ENCODE measurements at places on chromosomes 12 and 14. TPM values are rescaled to one million over a fixed set of nuclear protein-coding genes. Genes with fewer than 3 reads are reported as not detected.

PLXNC1 gene
- total RNA-seq = 17.3 TPM

DNA sequence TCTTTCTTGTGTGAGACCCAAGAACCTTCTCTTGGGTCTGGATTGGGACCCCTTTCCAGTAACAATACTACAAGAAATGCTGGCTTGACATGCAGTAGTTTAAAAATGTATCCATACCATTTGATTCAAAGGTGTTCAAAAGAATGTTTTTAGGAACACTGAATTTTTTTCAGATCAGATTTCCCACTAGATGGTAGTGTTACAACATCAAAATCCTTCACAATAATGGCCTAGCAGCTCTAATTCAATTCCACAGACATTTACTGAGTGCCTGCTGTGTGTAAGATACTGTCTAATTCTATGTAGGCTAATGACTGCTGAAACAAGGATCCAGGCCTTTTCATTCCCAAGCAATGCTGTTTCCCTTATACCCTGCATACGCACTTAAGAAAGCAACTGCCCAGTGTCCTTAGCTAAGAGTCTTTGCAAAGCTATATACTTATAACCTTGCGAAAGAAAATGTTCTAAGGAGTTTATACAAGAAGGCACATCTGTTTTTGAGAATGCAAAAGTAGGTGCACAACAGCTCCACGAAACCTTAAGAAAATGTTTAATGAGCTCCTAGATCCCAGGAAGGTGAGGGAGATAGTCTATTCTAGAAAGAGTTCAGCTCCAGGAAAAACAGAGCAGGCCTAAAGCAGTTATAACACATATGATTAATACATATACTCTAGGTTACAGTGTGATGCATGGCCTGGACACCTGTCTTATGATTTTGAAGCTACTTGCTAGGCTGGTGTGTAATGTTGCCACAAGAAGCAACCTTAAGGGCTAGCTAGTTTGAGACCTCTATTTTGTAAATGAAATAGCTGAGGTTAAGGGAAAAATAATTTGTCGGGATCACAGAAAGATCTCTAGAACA lies 50.9 kb upstream of the PKP2 start:
- peak; percentile 97 for ATAC-seq

GRCh38 chr12:2395354-2395977 lies 342.7 kb downstream of the CACNA1C start:
- ATAC-seq = peak; percentile 36

DNA sequence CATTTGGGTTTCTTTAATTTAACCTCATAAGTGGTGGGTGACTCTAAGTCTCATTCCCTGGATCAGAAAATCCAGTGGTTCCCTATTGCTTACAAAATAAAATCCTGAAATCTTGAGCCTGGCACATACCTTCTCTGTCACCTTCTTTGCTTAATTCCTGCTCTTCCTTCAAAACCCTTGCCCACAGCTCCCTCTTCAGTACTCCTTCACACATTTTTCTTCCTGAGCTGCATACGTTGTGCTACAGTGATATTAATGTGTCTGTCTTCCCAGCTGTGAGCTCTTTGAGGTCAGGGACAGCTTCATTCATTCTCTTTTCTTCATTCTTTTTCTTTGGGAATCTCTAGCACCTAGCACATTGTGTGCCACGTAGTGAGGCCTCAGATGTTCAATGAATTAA lies 9.5 kb downstream of the TSPAN11 start:
- no peak for ATAC-seq

- ATAC-seq = no peak
These were observed 218.5 kb downstream of the NUAK1 start for GRCh38 chr12:105920161-105920684.

DNA sequence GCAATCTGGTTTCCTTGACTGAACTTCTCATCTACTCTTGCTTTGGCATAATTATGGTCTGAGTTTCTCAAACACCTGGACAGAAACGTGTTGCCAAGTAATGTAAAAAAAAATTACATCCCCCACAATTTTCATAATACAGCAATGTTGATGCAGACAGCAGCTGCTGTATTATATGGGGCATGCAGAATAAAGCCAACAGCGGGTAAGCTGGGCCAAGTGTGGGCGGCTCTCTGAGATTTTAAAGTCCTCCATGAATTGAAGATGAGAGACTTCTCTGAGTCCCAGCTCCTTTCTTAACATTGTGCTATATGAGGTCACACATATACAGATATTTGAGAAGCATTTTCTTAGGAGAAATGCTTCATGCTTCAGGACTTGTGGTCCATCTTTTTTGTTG lies 881.2 kb downstream of the GALC start:
- ATAC-seq = no peak

- ATAC-seq = no peak
These were observed 397.5 kb upstream of the GARIN6 start for GRCh38 chr12:99250091-99250490.

GRCh38 chr12:5017638-5018348 lies 25.9 kb upstream of the KCNA5 start:
- peak; percentile 37 for ATAC-seq

DNA sequence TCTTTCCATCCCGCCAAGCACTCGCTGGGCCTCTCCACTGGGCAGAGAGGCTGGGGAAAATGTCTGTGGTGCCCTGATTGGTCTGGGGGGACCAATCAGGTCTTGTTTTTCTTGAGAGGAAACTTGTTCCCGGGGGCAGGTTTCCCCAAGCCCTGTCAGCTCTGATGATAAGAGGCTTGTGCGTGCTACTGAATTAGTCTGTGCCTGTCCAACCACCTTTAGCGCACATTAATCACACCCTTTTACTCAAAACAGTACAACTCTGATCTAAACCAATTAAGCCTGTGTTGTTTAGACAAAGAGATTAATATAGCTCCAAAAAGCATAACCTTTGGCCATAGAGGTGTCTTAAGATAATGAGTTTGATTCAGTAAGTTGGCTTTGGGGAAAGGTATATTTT lies 580.4 kb downstream of the VRK1 start:
- ATAC-seq = no peak

Measured in motor neuron (in vitro differentiated cells).